ENCODE measurements at places on chromosomes 2 and 18.

- no peak for DNase-seq
Observed at GRCh38 chr2:68152681-68153347, 4.9 kb upstream of the PNO1 start.

- no peak for DNase-seq
Observed at GRCh38 chr2:233079953-233080835, 20.1 kb downstream of the INPP5D start.

DNA sequence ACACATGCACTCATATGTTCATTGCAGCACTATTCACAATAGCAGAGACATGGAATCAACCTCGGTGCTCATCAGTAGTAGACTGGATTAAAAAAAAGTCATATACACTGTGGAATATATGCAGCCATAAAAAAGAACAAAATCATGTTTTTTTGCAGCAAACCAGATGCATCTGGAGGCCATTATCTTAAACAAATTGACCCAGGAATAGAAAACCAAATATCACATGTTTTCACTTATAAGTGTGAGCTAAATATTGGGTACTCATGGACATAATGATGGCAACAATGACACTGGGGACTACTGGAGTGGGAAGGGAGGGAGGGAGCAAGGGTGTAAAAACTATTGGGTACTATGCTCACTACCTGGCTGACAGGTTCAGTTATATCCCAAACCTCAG is 792.6 kb downstream of the EPHA4 start:
- no peak for DNase-seq

DNA sequence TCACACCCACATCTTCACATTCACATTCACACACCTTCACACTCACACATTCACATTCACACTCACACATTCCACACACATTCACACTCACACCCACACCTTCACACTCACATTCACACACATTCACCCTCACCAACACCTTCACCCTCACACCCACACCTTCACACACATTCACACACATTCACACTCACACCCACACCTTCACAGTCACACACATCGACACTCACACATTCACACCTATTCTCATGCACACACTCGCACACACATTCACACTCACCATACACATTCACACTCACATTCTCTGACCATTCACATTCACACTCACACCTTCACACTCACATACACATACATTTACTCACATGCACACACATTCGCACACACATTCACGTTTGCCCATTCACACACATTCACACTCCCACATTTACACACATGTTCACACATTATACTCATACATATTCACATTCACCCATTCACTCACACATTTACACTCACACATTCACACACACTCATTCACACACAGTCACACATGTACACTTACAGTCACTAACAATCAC is 62.7 kb downstream of the BIN1 start:
- no peak for DNase-seq

DNA sequence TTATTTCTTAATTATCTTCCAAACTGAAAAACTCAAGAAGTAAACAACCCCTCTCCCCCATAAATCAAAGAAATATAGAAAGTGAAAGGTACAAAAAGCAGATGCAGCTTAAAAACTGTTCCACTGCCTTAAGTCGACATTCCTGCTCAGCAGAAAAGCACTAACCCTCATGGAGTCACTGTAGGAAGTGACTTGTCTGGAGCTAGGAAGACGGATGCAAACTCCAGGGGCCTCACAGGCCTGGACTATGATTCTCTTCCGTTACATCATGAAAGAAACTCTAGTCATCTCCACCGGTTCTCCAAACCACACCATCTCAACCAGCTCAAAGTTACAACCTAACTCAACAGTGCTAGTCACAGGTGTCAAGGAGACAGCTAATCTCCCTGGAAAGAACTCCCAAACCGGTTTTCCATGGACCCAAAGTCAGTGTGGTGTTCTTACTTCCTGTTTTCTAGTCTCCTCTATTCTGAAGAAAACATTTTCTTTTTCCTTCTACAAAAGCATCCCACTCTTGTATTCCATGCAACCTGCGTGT is 128.4 kb downstream of the PIEZO2 start:
- no peak for DNase-seq

DNA sequence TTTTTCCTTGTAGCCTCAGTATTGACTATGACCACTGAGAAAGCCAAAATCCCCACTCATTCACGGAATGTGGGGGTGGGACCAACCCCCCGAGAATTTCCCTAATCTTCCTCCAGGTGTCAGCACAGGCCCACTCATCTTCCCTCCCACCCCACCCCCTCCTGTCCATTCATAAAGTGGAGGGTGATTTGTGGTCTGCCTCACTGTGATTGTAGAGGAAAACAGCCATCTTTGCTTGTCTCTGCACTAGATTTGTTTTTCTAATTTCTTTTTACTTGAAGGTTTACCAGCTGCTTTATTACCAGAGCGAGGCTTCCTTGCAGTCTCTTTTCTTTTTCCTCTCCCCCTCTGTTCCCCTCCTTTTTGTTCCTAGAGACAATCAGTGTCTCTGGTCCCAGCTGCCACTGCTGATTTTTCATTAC is 171.8 kb downstream of the ICOS start:
- no peak for DNase-seq

DNA sequence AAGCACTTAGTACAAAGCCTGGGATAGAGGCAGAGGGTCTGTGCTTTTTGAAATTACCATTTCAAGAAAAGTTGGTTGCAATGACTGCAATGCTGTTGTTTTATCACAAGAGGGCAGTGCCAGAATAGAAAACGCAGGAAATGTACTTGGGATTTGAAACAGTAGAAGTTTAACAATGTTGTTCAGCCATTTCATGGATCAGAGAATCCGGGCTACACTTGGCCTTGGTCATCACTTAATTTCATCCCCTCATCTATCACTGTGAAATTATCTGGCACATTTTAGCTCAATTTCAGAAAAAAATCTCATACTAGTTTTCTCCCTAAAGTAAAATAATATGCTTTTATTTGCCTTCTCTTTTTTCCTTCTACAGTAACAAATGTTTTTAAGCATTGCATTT is 70.8 kb downstream of the RAPGEF4 start:
- DNase-seq = no peak

- no peak for DNase-seq
Observed at GRCh38 chr2:236702657-236703372, 133.2 kb downstream of the ACKR3 start.

- DNase-seq = no peak
Observed at GRCh38 chr2:176138923-176139660, 9.6 kb downstream of the HOXD8 start.

DNA sequence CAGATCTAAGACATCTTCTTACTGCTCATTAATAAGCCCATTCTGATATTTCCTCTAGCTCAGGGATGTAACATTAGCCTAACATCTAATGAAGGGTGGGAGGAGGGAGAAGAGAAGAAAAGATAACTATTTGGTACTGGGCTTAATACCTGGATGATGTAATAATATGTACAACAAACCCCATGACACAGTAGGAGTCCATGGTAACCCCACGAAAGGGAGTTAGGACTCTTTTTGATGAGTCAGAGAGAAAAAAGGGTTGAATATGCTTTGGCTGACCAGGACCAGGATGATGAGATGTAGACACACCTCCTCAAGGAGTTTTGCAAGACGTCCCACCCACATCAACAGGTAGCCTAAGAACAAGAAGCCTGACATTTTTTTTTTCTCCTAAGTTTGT is 34.4 kb upstream of the DLX2 start:
- DNase-seq = no peak

GRCh38 chr2:238869-239268 is 25.0 kb downstream of the SH3YL1 start:
- DNase-seq = no peak

DNA sequence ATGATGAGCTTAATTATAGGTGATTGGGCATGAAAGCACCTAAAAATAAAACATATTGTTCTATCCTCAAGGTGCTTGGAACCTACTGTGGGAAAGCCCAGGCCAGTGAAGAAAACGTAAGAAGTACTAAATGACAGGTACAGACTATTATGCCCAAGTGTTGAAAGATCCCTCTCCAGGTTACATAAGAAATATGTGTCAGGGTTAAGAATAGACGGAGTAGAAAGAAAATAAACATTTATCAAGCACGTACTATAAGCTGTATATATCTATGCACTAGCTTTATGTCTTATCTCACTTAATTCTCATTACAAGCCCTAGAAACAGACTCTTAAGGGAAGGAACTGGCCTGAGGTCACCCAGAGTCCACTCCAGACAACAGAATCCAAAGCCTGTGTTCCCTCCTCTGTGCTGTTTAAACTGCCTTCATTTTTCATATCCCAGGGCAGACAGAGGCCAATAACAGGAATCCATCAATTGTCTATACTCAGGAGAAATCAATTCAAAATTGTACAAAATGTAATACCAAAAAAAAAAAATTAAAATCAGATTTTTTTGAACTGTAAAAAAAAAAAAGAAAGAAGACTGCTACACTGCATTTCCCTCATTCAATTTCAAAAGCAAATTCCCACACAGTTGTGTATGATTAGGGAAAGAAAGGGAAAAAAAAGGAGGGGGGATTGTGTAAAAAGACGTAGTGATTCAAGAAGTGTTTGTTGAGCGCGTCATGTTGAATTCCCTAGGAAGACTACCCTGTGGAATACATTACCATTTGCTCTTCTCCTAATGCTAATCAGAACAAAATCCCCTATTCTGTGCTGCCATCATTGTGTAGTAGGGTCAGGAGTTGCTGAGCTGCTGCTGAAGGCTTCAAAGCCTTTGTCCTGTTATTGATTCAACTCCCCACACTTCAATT is 156.3 kb downstream of the IRS1 start:
- no peak for DNase-seq

DNA sequence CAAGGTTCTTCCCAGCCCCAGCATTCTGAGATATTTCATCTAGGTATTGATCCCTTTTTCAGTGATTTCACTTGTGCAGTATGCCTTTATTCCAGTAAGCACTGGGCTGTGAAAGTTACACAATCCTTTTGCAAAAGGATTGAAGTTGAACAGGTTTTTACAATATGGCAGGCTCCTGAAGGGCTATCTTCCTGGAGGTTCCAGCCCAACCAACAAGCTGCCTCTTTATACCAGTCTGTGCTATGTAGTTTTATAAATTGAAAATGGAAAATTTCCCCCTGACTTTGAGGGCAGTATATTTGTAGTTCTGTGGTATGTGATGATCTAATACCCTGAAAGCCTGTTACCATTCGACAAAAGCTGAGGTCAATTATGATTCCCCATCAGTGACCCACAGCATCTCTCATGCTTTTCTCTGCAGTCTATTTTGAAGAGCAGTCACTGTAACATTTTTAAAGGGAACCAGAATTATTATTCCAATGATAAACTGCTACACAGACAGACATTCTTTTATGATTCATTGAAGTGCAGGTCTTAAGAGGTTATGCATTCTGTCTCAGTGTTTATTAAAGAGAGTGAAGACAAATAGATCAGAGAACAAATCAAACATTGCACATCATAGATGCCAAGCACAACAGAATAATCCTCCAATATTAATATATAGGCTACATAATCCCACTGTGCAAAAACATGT is 35.2 kb upstream of the STPG4 start:
- DNase-seq = no peak

DNA sequence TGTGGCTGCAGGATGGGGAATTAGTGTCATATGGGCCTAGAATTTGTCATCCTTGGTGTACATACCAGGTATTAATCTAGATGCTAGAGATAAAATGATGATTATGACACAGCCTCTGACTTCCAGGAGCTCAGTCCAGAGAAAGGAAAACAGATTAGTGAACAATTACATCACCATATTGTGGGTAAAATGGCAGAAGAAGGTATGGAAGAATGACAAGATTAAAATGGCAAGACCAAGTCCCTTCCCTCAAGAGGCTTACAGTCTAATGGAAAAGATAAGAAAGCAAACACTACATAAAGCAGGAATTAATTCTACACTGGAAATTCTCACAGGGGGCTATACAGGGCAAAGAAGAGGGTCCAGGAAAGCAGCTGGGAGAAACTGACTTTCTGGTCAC is 25.9 kb upstream of the TYMS start:
- DNase-seq = no peak

GRCh38 chr18:45198526-45198925 is 416.8 kb upstream of the SLC14A2 start:
- no peak for DNase-seq

DNA sequence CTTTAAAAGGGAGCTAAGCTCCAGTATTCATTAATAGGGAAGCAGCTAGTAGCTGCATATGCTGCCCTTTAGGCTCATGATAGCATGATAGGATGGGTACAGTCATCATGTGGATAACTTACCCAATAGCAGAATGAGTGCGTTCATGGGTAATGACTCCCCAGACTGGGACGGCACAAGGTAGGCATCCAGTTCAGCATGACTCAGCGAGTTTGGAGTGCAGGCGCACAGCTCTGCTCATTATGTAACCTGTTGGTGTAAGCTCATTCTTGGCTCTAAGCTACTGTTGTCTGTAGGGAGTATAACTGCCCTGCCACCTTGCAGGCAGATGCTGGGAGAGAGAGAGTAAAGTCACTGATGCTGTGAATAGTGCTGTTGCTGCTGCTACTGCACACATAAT is 209.2 kb upstream of the SYT4 start:
- DNase-seq = no peak

GRCh38 chr18:36624451-36625167 is 204.2 kb downstream of the TPGS2 start:
- no peak for DNase-seq

DNA sequence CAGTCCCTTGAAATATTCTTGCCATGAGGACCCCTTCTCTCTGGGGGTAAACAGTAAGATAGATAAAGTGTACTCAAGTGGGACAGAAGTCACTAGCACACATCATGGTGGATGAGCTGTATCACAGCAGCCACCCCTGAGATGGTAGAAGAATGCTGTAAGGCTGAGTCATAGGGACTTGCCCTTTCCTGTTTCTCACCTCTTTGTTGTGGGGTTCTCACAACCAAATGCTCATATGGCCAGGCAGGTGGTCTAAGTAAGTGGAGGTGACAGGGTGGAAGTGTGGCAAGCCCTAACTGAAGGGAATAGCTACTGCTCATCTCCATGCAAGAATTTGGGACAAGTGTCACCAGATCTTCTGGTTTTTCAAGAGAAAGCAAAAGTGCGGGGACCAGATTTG is 202.7 kb upstream of the SLC14A2 start:
- no peak for DNase-seq

- DNase-seq = no peak
Observed at GRCh38 chr2:241422350-241422749, 66.3 kb downstream of the FARP2 start.

- DNase-seq = no peak
Observed at GRCh38 chr2:404581-404980, 116.7 kb upstream of the ALKAL2 start.

DNA sequence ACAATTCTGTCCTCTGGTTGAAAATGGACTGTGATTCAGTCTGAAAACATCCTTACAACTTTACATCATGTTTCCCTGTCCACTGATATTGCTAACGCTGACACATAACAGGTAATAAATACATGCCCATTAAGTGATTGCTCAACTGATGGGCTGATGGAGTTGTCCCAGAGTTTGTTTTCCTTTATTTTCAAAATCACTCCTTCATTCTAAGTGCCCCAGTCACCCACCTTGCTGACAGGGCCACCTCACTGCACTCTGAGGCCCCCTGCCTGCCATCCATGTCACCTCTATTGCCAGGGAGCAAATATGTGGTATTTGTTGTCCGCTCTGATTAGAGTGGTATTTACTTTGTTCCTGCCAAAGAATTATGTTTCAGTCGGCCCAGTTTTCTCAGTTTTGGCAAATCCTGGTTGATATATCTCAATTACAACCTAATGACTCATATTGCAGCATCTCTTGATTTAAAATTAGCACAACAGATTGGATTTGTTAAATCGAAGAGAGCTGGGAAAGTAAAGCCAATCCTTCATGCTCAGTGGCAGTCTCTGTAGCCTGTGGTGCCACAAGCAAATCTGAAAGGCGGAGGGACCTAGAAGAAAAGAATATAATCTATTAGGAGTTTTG is 105.1 kb downstream of the RDH14 start:
- peak; percentile 84 for DNase-seq

Data from GM04503 (cell line).